ENCODE measurements at places on chromosomes 1 and 21.

GRCh38 chr21:28442624-28443023 is 550.1 kb downstream of the LTN1 start:
- DNase-seq: peak; percentile 72
- H3K4me3 ChIP-seq: no peak overlapping the region
- H3K36me3 ChIP-seq: no peaks in the 10 kb centered on the region
- no peaks in the 10 kb centered on the region for H3K27me3 ChIP-seq
- H3K4me1 ChIP-seq: peaks cover 8% of the 10 kb centered on the region

GRCh38 chr1:154425172-154425571 is 20.0 kb downstream of the IL6R start:
- H3K36me3 ChIP-seq: peaks cover 3% of the 10 kb centered on the region
- no peak overlapping the region for H3K27ac ChIP-seq
- peak; percentile 31 for DNase-seq
- peaks cover 49% of the 10 kb centered on the region for H3K4me1 ChIP-seq

- no peaks in the 10 kb centered on the region for H3K4me1 ChIP-seq
- DNase-seq: no peak
- H3K4me3 ChIP-seq: no peak overlapping the region
- H3K36me3 ChIP-seq: no peaks in the 10 kb centered on the region
- no peak overlapping the region for H3K27ac ChIP-seq
Measured at GRCh38 chr1:101128211-101128727, 102.7 kb upstream of the DPH5 start.

DNA sequence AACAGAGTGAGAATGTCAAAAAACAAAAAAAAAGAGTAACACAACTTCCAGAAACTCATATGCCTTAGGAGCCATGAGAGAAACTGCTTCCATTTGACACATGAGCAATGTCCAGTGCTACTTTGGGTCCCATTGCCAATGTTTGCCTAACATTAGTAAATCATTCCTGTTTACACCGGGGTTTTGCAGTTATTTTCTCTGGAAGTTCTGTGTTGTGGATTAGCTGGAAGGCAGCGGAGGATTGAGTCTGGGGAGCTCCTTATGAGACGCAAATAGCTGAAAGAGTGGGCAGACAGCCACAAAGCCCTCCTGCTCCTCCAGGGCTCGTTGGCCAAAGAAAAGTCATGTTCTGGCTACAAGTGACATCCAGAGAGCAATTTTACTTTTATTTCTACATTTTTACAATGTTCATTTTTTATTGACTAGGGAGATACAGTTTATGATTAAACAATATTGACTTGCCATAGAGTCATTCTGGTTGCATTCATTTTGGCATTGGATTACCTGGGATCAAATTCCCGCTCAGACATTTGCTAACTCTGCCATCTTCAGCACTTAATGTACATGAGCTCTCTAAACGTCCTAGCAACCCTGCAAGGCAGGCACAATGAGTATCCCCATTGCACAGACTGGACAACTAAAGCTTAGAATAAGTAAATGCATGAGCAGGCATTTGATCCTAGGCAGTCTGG is 66.4 kb upstream of the GALNT2 start:
- no peak overlapping the region for H3K4me3 ChIP-seq
- DNase-seq: no peak
- H3K36me3 ChIP-seq: no peaks in the 10 kb centered on the region
- H3K4me1 ChIP-seq: no peaks in the 10 kb centered on the region
- no peaks in the 10 kb centered on the region for H3K27me3 ChIP-seq

GRCh38 chr1:56363007-56363770 is 216.2 kb downstream of the PLPP3 start:
- H3K27ac ChIP-seq: no peak overlapping the region
- no peak overlapping the region for H3K4me3 ChIP-seq
- H3K36me3 ChIP-seq: no peaks in the 10 kb centered on the region
- peaks cover 2% of the 10 kb centered on the region for H3K4me1 ChIP-seq
- peak; percentile 26 for DNase-seq
- no peaks in the 10 kb centered on the region for H3K27me3 ChIP-seq

GRCh38 chr1:67635055-67635809 is 49.8 kb upstream of the GADD45A start:
- H3K27ac ChIP-seq: no peak overlapping the region
- no peaks in the 10 kb centered on the region for H3K4me1 ChIP-seq
- no peak overlapping the region for H3K4me3 ChIP-seq
- no peaks in the 10 kb centered on the region for H3K27me3 ChIP-seq
- DNase-seq: no peak

DNA sequence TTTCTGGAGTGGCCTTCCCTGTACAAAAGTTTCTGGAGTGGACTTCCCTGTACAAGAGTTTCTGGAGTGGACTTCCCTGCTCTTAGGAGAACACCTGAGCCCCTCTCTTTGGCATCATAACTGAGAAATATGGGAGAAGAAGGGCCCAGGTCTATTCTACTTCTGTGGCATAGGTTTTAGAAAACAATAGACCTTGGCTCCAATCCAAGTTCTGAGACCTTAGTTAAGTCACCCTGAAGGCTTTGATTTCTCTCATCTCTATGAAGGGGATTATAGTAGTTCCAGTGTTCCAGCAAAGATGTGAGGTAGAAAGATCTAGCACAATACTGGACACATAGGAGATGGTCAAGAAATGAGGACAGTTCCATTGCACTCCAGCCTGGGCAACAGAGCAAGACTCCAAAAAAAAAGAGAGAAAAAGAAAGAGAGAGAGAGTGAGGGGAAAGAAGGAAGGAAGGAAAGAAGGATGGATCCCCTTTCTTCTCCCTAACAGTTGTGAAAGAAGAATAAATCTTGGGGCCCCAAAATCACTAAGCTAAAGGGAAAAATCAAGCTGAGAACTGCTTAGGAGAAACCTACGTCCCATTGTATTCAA is 13.3 kb upstream of the EIF4G3 start:
- no peaks in the 10 kb centered on the region for H3K27me3 ChIP-seq
- peaks cover 2% of the 10 kb centered on the region for H3K4me1 ChIP-seq
- no peaks in the 10 kb centered on the region for H3K36me3 ChIP-seq
- no peak for DNase-seq
- H3K27ac ChIP-seq: no peak overlapping the region

- H3K27ac ChIP-seq: no peak overlapping the region
- no peak for DNase-seq
- no peaks in the 10 kb centered on the region for H3K4me1 ChIP-seq
- no peak overlapping the region for H3K4me3 ChIP-seq
- H3K36me3 ChIP-seq: no peaks in the 10 kb centered on the region
Measured at GRCh38 chr1:209549443-209550205, 33.9 kb upstream of the CAMK1G start.

DNA sequence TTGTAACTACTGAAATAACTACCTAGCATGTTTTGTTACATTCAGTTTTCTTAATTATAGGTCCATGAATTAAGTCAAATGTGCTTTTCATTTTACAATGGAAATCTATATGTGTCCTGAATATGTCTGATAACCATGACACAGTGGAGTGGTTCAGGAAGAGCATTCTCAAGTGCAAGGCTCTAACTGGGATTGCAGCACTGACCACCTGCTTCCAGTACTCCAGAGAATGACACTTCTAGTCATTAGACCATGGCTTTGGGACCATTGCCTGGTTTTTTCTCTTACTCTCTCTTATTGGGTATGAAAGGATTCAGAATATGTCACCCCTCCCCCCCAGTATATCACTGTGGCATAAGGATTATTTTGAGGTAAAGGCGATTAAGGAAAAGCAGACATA is 204.9 kb upstream of the CACYBP start:
- no peaks in the 10 kb centered on the region for H3K4me1 ChIP-seq
- DNase-seq: no peak
- H3K36me3 ChIP-seq: no peaks in the 10 kb centered on the region

DNA sequence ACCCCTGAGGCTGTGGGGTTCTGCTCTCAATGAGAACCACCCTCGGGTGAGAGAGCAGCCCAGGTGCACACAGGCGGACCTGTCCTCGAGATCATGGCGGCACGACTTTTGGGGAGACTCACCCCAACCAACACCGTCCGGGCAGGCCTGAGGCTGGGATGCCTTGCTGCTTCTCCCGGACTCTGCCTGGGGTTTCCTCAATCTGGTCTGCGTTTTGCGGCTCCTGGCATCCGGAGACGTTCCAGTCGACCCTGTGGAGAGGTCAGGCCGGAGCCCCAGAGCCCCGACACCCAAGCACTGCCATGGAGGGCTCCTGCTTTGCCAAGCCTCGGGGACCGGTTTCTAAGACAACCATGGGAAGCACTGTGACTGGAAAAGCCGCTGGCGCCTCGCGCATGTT is 3879.7 kb downstream of the SRGAP2C start:
- H3K4me3 ChIP-seq: no peak overlapping the region
- H3K4me1 ChIP-seq: no peaks in the 10 kb centered on the region
- no peak overlapping the region for H3K27ac ChIP-seq
- H3K27me3 ChIP-seq: no peaks in the 10 kb centered on the region
- no peak for DNase-seq

- peaks cover 2% of the 10 kb centered on the region for H3K27me3 ChIP-seq
- DNase-seq: no peak
- no peak overlapping the region for H3K4me3 ChIP-seq
- no peak overlapping the region for H3K27ac ChIP-seq
- H3K4me1 ChIP-seq: peaks cover 2% of the 10 kb centered on the region
Measured at GRCh38 chr21:41630917-41631316, 123.0 kb upstream of the TMPRSS2 start.

- no peak overlapping the region for H3K27ac ChIP-seq
- H3K27me3 ChIP-seq: no peaks in the 10 kb centered on the region
- peak; percentile 23 for DNase-seq
- no peak overlapping the region for H3K4me3 ChIP-seq
- H3K36me3 ChIP-seq: no peaks in the 10 kb centered on the region
Measured at GRCh38 chr1:245301921-245302320, 147.1 kb downstream of the KIF26B start.

GRCh38 chr1:181036107-181036836 is 2.5 kb downstream of the MR1 start:
- H3K4me3 ChIP-seq: no peak overlapping the region
- no peak overlapping the region for H3K27ac ChIP-seq
- H3K36me3 ChIP-seq: no peaks in the 10 kb centered on the region
- no peaks in the 10 kb centered on the region for H3K27me3 ChIP-seq
- no peak for DNase-seq

DNA sequence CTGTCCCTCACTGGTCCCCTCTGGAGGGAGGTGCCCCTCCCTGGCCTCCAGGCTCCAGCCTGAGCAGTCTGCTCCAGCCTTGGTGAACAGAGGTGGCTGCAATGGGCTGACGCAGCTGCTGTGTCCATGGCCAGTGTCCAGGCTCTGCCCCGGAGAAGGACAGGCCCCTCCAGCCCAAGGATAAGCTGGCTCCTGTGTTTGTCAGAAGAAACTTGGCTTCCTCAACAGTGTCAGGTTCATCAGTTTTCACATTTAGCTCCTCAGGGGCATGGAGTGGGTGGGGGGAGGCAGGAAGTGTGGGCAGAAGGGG is 402.8 kb downstream of the MATN1 start:
- H3K4me3 ChIP-seq: no peak overlapping the region
- H3K4me1 ChIP-seq: no peaks in the 10 kb centered on the region
- H3K36me3 ChIP-seq: no peaks in the 10 kb centered on the region
- no peaks in the 10 kb centered on the region for H3K27me3 ChIP-seq
- no peak overlapping the region for H3K27ac ChIP-seq

GRCh38 chr1:51222809-51223208 is 13.3 kb upstream of the RNF11 start:
- no peak overlapping the region for H3K27ac ChIP-seq
- no peaks in the 10 kb centered on the region for H3K4me1 ChIP-seq
- H3K4me3 ChIP-seq: no peak overlapping the region
- DNase-seq: no peak

DNA sequence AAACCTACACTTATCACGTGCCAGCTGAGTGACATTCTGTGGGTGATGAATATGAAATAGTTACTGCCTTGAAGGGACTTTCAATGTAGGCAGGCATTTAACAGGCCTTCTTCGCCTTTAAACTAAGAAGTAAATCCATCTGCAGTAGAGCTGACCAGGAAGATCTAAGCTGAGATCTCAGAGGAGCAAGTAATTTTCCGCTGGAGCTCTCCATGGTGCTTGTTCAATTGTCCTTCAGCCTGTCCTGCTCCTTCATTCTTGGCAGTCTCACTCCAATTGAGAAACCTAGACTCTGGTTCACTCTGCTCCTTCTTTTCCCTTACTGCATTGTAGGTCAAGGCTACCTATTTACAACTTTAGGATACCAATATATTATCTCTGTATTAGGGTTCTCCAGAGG is 183.5 kb downstream of the HMCN1 start:
- no peak overlapping the region for H3K4me3 ChIP-seq
- H3K27ac ChIP-seq: no peak overlapping the region
- H3K36me3 ChIP-seq: no peaks in the 10 kb centered on the region
- peak; percentile 53 for DNase-seq
- no peaks in the 10 kb centered on the region for H3K27me3 ChIP-seq
- no peaks in the 10 kb centered on the region for H3K4me1 ChIP-seq

DNA sequence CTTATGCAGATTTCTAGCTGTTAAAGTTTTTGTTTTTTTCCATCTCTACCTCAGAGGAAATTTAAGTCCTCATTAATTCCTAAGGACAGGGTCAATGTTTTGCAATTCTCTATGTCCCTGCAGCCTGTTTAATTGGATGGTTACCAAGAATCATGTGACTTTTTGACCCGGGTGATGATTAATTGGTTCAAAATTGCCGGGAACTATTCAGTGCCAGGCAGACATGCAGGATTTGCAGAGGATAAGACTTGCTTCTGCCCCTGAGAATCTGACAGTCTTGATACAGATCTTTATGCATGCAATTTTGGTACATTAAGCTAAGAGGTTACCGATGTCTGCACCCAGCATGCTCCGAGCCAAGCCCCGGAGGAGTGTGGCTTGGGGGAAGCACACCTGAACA is 87.9 kb downstream of the PLPP3 start:
- H3K27ac ChIP-seq: no peak overlapping the region
- peaks cover 11% of the 10 kb centered on the region for H3K36me3 ChIP-seq
- peaks cover 4% of the 10 kb centered on the region for H3K4me1 ChIP-seq
- no peak overlapping the region for H3K4me3 ChIP-seq
- peak; percentile 42 for DNase-seq

DNA sequence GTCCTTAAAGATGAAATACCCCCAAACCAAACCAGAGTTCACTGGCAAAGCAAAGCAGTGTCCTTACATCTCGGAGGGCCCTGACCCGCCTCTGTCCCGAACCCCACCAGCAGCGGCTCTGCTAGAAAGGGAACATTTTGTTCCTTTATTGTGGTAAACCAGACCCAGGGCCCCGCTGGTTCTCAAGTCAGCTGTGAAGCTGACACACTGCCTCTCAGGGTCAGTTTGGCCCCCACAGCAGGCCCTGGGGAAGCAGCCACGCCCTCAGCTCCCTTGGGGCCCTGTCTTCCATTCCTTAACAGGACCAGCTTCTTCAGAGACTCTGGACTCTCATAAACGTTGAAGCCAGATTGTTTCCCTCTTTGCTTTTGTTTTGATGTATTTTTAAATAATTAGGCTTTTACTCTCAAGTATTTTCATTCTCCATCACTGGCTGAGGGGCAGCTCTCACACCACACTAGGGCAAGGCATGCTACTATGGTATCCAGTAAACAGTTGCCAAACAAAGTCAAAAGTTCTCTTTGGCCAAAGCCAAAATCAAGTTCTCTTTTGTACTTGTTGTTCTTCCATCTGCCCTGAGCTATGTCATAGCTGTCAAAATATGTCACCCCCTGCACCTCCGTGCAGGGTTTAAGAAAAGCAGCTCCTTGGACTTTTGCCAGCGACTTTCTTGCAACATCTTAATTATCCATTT is 61.1 kb upstream of the ANGPTL1 start:
- H3K27ac ChIP-seq: peak overlapping the region; percentile 0
- H3K4me1 ChIP-seq: peaks cover 3% of the 10 kb centered on the region
- H3K4me3 ChIP-seq: no peak overlapping the region

Data from fibroblast of lung (primary cell).